ENCODE measurements at places on chromosomes 2 and 18. TPM values are rescaled to one million over a fixed set of nuclear protein-coding genes. Genes with fewer than 3 reads are reported as not detected.

The TMEM169 gene
- not detected for total RNA-seq

The C1D gene
- 36.5 TPM for total RNA-seq

The ABCG8 gene
- not detected for total RNA-seq

The LYG2 gene
- not detected for total RNA-seq

The ARHGAP15 gene
- total RNA-seq, result not detected

The MTX2 gene
- total RNA-seq, result 38.3 TPM

The COPS9 gene
- 159 TPM for total RNA-seq

The COLEC11 gene
- not detected for total RNA-seq
